Lower lobe of right lung (tissue), 2 donors: ENCODE measurements at places on chromosomes 16 and 17. TPM values are rescaled to one million over a fixed set of nuclear protein-coding genes. Genes with fewer than 3 reads are reported as not detected.

DNA sequence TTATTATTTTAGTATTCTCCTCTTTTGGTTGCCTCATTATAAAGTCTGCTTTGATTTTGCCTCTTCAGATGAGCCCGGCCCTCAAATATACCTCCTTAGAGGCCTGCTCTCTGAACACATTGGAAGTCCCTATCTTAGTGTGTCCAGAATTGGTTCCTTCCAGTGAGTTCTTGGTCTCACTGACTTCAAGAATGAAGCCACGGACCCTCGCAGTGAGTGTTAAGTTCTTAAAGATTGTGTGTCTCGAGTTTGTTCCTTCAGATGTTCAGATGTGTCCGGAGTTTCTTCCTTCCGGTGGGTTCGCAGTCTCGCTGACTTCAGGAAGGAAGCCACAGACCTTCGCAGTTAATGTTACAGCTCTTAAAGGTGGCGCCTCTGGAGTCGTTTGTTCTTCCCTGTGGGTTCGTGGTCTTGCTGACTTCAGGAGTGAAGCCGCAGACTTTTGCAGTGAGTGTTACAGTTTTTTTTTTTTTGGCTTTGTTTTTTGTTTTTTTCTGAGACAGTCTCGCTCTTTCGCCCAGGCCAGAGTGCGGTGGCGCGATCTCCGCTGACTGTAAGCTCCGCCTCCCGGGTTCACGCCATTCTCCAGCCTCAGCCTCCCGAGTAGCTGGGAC is 45.8 kb upstream of the NOS2 start:
- no peak for DNase-seq

Gene CLEC16A
- total RNA-seq, result 34.6 TPM

GRCh38 chr16:10180771-10181163 is 1.5 kb downstream of the GRIN2A start:
- DNase-seq, result no peak

DNA sequence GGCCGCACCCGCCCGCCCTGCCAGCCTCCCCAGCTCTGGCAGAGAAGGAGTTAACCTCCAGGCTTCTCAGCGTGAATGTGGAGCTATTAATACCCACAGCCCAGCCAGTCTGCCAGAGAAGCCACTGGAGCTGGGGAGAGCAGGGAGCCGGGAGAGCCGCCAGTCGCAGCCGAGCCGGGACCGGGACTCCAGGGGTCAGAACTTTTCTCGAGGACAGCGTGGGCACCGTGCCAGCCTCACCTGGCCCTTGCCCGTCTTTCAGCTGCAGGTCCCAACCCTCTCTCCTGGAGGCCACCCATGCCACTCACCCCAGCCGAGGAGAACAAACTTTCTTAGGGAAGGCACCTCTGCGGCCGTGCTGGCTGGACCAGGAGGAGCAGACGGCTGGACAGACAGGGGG is 33.8 kb upstream of the SBK1 start:
- DNase-seq, result no peak

- DNase-seq, result no peak
Observed at GRCh38 chr17:8966926-8967325, 1.4 kb upstream of the PIK3R5 start.

DNA sequence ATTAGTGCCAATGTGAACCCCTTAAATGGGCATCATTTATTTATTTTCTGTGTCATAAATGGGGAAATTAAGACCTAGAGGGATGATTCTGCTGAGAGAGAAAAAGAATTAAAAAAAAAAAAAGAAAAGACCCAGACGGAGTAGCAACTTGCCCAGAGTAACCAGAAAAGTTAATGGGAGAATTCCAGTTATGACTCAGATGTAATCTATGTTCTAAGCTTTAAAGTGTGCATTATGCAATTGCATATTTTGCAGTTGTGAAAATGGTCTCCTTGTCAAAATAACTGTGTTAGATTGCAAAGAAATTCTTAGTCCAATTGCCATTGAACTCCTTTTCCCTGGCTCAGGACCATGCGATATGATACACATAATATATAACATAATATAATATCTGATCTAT is 38.6 kb upstream of the TBX2 start:
- DNase-seq, result no peak

- DNase-seq, result no peak
Observed at GRCh38 chr16:67474551-67475455, 6.2 kb downstream of the ATP6V0D1 start.

DNA sequence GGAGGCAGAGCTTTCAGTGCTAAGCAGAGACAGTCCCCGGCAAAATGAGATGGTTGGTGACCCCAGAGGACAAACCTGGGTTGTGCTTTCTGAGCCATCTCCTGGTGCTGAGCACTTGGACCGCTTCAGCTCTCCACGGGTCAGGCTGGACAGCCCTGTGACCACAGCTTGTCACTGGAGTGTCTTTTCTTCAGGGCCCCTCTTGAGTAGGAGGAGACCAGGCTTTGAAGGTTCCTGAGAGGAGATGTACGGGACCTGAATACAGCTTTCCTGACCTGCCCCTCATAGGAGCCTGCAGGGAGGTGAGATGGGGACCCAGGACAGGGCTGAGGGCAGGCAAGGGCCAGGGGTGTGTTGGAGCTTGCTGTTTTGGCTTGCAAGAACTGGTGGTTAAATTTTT is 17.8 kb upstream of the ADGRG1 start:
- DNase-seq, result no peak

DNA sequence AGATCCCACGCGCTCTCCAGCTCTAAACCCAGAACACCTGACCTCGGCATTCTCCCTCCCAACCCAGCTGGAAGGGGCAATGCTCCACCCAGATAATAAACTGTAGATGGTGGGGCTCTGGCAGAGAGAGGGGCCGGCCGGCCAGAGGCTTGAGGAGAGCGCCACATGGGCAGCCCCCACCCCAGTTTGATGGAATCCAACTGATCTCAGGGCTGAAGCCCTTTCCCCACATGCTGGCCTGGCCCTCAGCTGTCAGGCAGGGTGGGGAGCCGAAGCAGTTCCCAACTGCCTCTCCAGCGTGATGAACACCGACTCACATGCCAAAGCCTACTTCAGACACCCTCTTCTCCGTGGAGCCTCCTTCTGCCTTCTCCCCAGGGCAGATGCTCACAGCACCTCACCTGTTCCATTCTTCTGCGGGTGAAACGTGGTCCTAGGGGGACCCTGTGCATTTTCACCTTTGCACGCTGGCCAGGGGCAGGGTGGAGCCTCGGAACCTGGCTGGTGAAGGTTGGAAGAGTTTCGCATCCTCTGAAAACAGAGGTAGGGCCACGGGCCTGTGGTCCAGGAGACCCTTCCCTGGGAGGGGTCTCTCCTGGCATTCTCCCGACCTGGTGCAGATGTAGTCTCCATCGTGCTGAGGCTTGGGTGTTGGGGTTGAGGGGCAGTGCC is 65.7 kb upstream of the ZNF469 start:
- DNase-seq, result no peak

GRCh38 chr16:8611886-8612600 is 9.5 kb upstream of the METTL22 start:
- DNase-seq, result no peak

DNA sequence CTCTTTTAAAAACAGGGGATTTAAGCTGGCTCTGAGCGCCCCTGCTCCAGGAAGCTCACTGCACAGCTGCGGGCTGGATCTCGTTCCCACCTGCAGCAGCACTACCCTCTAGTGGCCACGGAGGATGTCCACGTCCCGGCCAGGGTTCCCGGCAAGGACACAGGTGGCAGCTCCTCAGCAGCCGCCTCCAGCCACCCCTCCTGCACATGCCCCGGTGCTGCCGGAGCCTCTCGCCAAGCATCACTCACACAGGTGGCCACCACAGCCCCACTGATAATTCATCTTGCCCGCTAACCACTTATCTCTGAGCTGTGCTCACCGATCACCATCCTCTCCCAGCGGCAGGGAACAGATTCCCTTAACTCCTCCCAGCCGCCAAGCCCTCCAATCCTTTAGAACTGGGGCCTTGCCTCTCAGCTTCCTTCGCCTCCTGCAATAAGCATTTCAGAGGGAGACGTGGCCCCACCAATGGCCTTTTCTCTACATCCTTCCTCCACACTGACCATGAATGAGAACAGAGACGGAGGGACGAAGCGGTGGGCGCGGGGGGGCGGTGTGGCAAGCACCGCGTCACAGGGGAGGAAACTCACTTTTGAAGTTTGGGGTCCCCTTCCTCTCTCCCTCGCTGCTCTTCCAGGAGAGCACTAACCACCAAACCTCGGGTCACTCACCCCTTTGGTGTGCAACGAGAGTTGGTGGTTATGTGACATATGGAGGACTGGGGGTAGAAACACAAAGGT is 222.1 kb downstream of the RBFOX3 start:
- DNase-seq, result peak; percentile 57

DNA sequence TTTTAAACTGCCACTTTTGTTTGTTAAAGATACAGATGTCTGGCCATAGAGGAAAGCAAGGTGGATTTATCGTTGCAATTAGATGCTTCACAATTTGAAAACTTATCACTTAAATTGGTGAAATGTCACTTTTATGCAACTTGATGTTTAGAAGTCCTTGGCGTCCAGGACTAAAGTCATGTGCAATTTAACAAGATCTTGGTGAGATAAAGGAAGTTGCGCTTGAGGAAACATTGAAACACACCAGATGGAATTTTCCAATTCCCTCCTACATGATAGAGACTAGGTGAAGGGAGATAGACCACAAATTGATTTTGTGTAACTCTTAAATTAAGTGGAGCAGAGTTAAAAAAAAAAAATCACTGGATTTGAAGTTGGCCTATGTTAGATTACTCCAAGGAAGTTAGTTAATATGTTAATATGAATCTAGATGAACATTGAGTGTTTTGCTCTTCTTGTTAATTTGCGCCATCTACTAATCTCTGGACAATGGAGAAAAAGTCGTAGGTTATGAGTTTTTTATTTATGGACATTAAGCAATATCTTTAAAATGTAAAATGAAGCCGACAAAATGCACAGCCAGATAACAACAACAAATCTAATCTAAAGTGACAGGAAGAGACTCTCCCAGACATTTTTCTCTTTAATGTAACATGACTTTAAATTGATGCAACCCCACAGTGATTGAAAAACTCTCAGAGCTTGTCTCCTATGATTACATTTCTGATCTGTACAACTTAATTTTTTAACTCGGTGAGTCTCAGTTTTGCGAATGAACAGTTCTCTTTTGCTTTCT is 119.6 kb downstream of the WWOX start:
- DNase-seq, result no peak

Gene ALOX15
- total RNA-seq, result 6.1 TPM

Gene PITPNM3
- 12.3 TPM for total RNA-seq

DNA sequence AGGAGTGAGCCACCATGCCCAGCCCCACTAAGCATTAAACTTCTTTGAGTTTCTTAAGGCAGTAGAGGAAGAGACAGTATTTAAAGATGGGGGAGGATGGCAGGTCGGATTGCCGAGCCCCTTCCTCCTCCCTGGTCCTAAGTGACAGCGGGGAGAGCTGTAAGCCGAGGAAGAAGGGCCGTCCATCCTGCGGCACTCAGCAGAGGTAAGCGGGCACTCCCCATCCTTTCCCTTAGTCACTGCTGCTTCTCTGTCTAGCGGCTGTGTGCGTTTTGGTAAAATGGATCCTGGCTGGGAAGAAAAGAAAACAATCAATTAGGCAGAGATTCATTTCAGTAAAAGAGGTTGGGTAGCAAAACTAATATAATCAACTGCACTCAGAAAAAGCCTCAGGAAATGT is 13.9 kb downstream of the DNAAF1 start:
- DNase-seq, result no peak
